ENCODE measurements at places on chromosomes 5 and 9.

GRCh38 chr5:2190549-2190948 is 307.8 kb upstream of the IRX4 start:
- no peak for DNase-seq

DNA sequence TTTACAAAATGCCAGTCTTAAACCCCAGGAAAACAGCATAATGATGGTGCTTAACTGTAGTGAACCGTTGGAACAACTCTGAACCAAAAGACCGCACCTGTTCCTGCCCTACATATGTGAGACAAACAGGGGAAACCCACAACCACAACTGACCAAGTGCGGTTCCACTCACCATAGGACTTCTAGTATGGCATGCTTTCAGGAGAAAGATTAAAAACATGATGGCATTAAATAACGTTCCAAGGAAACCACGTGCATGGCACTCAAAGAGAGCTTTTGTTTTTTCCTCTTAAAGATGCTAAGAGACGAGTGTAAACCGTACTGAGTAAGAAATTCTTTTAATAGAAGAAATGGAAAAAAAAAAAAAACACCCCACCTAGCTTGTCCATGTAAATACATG is 119.8 kb downstream of the SSBP2 start:
- peak; percentile 82 for DNase-seq

- DNase-seq = no peak
Measured at GRCh38 chr9:119436261-119436660, 67.0 kb upstream of the BRINP1 start.

DNA sequence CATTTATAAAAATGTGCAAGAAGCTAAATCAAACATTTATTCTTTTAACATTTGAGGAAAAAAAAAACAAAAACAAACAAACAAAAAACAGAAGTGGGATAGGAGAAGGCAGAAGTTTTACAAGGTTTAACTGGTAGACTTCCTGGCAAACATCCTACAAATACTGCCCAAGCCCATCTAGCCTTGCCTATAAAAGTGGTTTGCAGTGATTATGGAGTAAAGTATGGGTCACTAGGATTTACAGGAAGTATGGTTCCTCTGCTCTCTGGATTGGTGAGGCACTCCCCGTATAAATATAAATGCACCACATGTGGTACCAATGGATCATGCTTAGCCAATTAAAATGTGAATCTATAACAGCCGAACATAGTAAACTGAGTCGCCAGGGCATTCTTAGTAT is 291.9 kb downstream of the EDIL3 start:
- no peak for DNase-seq

GRCh38 chr5:153222936-153223335 is 267.5 kb upstream of the GRIA1 start:
- DNase-seq = no peak

DNA sequence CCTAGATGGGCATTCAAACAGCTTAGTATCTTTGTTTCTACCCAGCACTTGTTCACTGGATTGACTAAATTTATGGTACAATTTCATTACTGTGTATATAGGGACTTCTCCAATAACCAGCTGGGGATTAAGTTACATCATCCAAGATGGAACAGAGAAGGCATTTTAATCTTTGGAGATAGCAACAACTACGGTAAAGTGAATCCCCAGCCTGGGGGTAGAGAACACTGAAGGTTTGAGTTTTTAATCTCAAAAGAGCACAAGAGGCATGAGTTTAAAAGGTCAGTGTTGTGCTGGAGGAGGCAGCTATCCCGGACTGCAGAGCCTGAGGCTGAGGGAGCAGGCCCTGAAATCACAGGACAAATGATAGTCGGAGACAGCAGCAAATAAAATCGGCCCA is 28.6 kb downstream of the DDX31 start:
- no peak for DNase-seq

DNA sequence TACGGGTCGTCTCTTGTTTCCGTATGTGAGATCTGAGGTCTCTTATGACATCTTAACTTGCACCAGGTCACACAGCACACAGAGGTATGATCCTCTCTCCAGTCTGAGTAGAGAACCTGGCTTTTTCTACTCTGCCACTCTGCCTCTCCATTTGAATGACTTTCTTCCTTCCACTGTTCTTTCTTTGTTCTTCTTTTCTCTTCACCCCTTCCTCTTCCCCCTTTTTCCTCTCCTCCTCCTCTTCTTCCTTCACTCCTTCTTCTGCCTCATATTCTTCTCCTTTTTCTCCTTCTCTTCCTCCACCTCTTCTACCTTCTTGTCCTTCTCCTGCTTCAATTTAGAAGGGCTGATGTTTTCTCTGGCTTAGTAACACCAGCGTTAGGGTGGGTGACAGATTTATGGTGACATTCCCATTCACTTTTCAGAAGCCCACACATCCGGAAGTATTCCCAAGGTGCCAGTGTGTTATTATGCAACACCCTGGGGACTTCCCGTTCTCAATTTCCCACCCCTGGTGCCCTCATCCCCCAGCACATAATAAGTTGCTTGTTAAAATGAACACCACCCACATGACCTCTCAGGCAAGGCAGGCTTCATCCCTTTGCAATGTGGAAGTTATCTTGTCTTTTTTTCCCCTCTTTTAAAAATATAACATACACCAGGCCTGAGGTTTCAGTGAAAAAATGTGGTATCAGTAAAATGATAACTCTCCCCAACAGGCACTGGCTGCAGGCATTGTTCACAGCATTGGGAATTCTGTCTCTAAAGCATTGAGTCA is 122.0 kb downstream of the PAPPA start:
- no peak for DNase-seq

- no peak for DNase-seq
Measured at GRCh38 chr5:144369006-144369405, 198.3 kb downstream of the KCTD16 start.

- DNase-seq = no peak
Measured at GRCh38 chr5:103247118-103247517, 11.4 kb upstream of the MACIR start.

GRCh38 chr9:107862323-107862722 is 372.8 kb upstream of the KLF4 start:
- no peak for DNase-seq

DNA sequence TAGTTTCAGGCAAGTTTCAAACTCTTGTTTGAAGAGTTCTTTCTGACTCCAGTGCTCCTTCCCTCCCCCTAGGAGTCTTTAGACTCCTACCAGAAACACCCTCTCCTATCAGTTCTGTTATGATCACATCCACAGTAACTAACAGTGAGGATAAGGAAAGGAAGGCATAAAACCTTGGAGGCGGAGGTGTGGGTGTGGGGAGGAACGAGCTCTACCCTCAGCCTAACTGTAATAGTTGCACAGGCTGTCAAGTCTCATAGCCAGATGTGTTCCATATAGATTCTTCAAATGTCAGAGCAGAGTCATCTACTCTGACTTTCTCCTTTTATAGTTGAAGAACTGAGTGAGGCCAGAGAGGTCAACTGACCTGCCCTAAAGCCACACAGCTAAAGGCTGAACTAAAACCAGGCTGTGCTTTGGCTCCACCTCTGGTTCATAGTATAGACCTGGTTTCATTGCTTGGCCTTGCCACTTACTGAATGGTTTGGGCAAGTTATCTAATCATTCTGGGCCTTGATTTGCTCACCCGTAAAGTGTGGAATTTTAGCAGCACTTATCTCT is 34.4 kb upstream of the PIK3R1 start:
- no peak for DNase-seq

- DNase-seq = no peak
Measured at GRCh38 chr5:68490406-68490805, 274.9 kb downstream of the PIK3R1 start.

DNA sequence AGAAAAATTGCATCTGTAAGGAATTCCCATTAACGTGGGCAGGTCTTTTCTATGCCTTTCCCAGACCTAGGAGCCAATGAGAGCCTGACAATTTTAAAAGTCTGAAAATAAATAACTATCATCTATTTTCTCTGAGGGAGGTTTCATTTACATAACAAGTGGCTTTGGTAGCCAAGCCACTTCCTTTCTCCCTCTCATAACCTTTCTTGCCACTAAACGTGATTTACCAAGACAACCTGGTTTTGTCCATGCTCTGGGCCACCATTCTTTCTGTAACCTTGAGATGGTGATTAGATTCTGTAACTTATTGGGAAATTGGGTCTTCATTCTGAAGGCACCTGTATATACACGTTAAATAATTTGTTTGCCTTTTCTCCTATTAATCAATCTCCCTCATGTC is 1046.9 kb downstream of the CDH12 start:
- DNase-seq = no peak

GRCh38 chr9:137383784-137384756 is 38.9 kb downstream of the EXD3 start:
- DNase-seq = no peak

DNA sequence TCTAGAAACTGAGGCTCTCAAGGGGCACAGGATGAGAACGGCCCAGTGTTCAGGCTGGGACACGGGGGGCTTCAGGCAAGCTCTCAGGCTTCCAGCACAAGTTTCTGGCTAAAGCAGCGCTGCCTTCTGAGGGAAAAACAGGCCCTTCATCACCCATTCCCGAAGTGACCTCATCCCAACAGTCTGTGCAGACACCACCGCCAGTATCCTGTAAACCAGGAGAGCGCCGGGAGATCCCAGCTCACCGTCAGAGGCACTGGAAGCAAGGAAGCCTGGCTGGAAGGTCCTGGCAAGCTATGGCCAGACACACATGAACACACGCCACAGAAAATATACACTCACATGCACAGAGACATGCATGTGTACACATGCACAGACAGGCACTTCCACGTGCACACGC is 8.8 kb downstream of the SLC12A7 start:
- DNase-seq = no peak

- DNase-seq = peak; percentile 50
Measured at GRCh38 chr5:159444441-159445082, 114.3 kb upstream of the IL12B start.

DNA sequence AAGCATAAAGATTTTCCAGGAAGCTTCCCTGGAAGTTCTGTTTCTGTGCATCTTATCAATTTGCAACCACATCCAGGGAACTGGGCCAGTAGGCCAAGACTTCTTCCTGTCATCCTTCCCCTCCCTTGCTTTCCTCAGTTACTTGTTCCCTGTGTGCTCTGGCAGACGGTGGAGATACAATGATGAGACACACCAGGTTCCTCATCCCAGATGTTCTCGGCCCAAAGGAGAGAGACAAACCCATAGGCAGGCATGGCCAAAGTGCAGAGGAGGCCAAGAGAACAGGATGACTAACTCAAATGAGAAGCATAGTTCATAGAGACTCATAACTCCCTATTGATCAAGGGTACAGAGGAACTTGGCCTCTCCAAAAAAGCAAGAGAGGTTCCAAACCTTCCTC is 652.6 kb downstream of the CCDC171 start:
- no peak for DNase-seq

GRCh38 chr9:127805620-127806019 is 2.9 kb downstream of the FPGS start:
- DNase-seq = peak; percentile 56

DNA sequence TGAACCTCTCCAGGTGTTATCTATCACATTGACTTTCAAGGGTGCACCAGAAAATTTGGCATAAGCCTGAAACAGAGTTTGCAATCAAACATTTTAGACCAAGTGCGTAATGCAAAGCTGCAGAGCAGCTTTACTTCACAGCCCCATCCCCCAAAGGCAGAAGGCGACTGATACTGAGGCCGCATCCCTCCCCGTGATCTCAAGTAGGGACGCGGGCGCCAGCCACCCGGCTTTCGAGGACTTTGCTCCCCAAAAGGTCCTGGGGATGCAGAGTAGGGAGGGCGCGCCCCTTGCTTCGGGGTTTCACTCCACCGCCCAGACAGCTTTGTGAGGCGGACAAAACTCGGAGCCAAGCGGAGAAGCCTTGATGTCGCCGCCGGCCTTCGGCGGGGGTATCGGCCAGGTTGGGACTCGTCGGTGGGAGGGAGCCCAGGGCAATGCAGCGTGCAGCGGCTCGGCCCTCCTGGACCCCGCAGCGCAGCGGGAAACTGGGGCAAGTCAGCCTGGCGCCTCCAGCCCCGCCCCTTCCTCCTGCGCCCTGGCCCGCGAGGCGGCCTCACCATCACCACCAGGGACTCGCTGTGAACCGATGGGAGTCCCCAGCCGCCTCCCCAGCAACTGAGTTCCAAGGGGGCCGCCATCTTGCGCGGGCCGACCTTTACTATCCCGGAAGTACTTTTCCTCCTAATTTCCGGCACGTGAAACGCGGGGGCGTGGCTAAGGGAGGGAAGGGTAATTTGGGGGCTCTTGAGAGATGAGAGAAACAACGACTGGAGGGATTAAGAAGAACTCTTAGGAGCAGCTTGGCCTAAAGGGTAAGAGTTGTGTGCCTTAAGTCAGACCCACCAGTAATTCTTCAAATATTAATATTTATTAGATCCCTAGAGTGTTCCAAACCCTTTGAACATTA is at the start of gene MTX3:
Gene MTX3, minus strand, starts transcription at position 665 of the 910 bp plus-strand sequence. Its CDS starts 24 bp downstream, at position 641.
- DNase-seq = peak; percentile 94

DNA sequence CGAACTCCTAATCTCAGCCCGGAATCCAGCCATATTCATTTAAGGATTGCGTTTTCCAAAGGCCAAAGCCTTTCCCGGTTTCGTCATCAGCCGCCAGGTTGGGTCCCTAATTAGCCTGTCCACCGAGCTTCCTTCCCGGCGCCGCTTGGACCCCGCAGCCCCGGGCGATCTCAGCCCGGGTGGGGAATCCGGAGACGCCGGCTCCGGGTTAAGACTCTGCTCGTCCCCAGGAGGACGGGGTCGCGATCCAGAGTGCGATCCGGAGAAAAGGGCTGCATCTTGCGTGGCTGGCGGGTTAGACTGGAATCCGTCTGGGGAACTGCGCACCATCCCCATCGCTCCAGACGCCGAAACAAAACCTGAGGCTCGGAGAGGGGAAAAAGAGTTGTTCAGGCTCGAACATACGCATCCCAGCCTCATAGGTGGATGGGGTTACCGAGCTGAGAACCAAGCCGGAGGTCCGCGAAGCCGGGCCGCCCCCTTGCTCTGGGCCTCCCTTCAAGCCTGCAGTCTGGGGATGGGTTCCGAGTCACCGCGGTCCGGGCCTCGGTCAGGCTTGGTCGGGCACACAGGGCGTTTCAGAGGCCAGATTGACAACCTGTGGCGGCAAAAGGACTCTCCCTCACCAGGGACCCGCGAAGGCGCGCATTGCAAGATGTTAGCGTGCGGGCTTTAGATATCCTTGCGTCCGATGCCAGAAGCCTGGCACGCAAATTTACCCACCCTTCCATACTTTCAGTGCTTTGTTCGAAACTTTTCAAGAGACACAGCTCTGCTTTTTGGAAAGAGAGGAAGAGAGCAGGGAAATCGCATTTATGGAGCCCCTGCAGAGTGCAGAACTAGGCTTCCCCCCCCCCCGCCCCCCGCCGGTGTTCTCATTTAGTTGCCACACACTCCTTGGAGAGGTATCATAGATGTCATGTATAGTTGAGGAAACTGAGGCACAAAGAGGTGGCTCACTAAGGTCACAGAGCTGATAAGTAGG is 7.9 kb downstream of the MSX2 start:
- DNase-seq = no peak

DNA sequence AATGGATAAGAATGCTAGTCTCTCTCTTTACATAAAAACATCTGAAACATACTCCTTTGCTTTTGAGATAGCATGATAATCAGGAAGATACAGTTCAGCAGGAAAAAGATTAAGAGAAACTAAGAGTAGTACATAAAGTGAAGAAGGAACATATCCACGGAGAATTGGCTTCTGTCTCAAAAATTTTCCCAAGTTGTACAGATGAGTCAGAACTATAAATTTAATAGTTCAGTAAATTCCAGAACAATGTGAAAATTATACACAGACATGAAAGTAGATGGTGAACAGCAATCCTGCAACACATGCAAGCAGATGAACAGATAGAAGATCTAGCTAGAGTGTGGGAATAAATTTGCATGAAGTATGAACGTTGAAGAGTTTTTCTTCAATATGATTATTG is 691.4 kb upstream of the RIOK2 start:
- no peak for DNase-seq

All from activated CD4-positive, alpha-beta T cell treated with anti-CD3 and anti-CD28 coated beads, Interleukin-2, Interleukin-6, amounts not matched to agents 100 ng/mL and 50 ng/mL, durations not matched to agents 16 hours and 8 hours (primary cell).